ENCODE measurements at places on chromosomes 16 and 17. TPM values are rescaled to one million over a fixed set of nuclear protein-coding genes. Genes with fewer than 3 reads are reported as not detected.

C16orf96 gene
- 0.45 TPM for total RNA-seq

KRTAP3-1 gene
- total RNA-seq: 1.3 TPM

FBXW10 gene
- 0.16 TPM for total RNA-seq

SCRN2 gene
- 49.7 TPM for total RNA-seq

DNAI2 gene
- not detected for total RNA-seq

TMEM238L gene
- total RNA-seq: not detected

CDH15 gene
- 0.20 TPM for total RNA-seq

KRT33A gene
- not detected for total RNA-seq

QRICH2 gene
- total RNA-seq: 7.2 TPM

TP53TG3F gene
- not detected for total RNA-seq

PIK3R6 gene
- total RNA-seq: not detected

TEX14 gene
- 0.20 TPM for total RNA-seq

CLDN9 gene
- total RNA-seq: 5.4 TPM

SNX20 gene
- not detected for total RNA-seq

SOX15 gene
- total RNA-seq: 2.0 TPM

PRR15L gene
- total RNA-seq: 3.4 TPM

KRT34 gene
- not detected for total RNA-seq

LLGL2 gene
- 31.9 TPM for total RNA-seq

RAMP2 gene
- total RNA-seq: 19.5 TPM

SDK2 gene
- total RNA-seq: 31.8 TPM

TMEM106A gene
- total RNA-seq: 13.3 TPM

KRTAP3-2 gene
- not detected for total RNA-seq

TMEM219 gene
- 87.5 TPM for total RNA-seq

OR2C1 gene
- 0.47 TPM for total RNA-seq

MT1G gene
- not detected for total RNA-seq

NT5M gene
- total RNA-seq: 7.1 TPM

ZG16 gene
- total RNA-seq: 0.11 TPM

DRC7 gene
- 0.47 TPM for total RNA-seq

ANKRD40CL gene
- total RNA-seq: not detected

TEKT1 gene
- total RNA-seq: not detected

TNFRSF17 gene
- not detected for total RNA-seq

CPHXL2 gene
- not detected for total RNA-seq

MIS12 gene
- total RNA-seq: 23.0 TPM

COA3 gene
- total RNA-seq: 57.4 TPM

PDE6G gene
- 0.59 TPM for total RNA-seq

DBNDD1 gene
- 11.5 TPM for total RNA-seq

CACNB1 gene
- 19.2 TPM for total RNA-seq

TTYH2 gene
- total RNA-seq: 16.8 TPM

NDUFAF8 gene
- total RNA-seq: 47.3 TPM

EPX gene
- total RNA-seq: not detected

EMP2 gene
- 51.0 TPM for total RNA-seq

OSGIN1 gene
- total RNA-seq: 2.3 TPM

ITGB3 gene
- 1.5 TPM for total RNA-seq

SAMD14 gene
- 17.3 TPM for total RNA-seq

HOXB6 gene
- total RNA-seq: 56.4 TPM

SYCE1L gene
- total RNA-seq: 21.3 TPM

DERL2 gene
- 69.9 TPM for total RNA-seq

MYH2 gene
- total RNA-seq: not detected

TBC1D28 gene
- 0.18 TPM for total RNA-seq

PRCD gene
- total RNA-seq: 9.9 TPM

ICAM2 gene
- total RNA-seq: 0.22 TPM

NPIPA8 gene
- total RNA-seq: 0.93 TPM

KRTAP4-9 gene
- not detected for total RNA-seq

MYH11 gene
- total RNA-seq: 0.89 TPM

MT1B gene
- total RNA-seq: not detected

All from mesothelial cell of epicardium (in vitro differentiated cells).